A549 treated with CpdA at 1 μM for 4 hours (cell line): ENCODE measurements at places on chromosomes 2 and 18. TPM values are rescaled to one million over a fixed set of nuclear protein-coding genes. Genes with fewer than 3 reads are reported as not detected.

Gene DLGAP1
- total RNA-seq: not detected in 5 replicates

Gene POTEE
- total RNA-seq: 0.03 to 0.08 TPM (median 0.06 TPM) in 4 of 5 replicates, not detected in the other

Gene IL36A
- not detected in 5 replicates for total RNA-seq

Gene POTEJ
- not detected in 5 replicates for total RNA-seq

Gene ACTR2
- total RNA-seq: 139 to 184 TPM (median 159 TPM) in 5 replicates

Gene MC2R
- total RNA-seq: not detected in 5 replicates

Gene MFSD2B
- 0.14 to 0.84 TPM (median 0.37 TPM) in 5 replicates for total RNA-seq

Gene ANKRD62
- not detected in 5 replicates for total RNA-seq

Gene SKOR2
- total RNA-seq: not detected in 5 replicates

Gene PJVK
- 1.2 to 1.9 TPM (median 1.7 TPM) in 5 replicates for total RNA-seq

Gene INPP5D
- 0.49 to 1.1 TPM (median 0.75 TPM) in 5 replicates for total RNA-seq

Gene SALL3
- not detected in 5 replicates for total RNA-seq

Gene FAM110C
- total RNA-seq: 0.06 to 0.58 TPM (median 0.12 TPM) in 5 replicates

Gene EIF2AK2
- 18.9 to 35.6 TPM (median 26.0 TPM) in 5 replicates for total RNA-seq

Gene DRC1
- total RNA-seq: 0.20 to 0.50 TPM (median 0.26 TPM) in 4 of 5 replicates, not detected in the other

Gene STARD6
- 0.22 TPM in 1 of 5 replicates, not detected in the others for total RNA-seq

Gene C2orf69
- 6.9 to 9.1 TPM (median 7.7 TPM) in 5 replicates for total RNA-seq

Gene HRH4
- total RNA-seq: 0.01 TPM in 1 of 5 replicates, not detected in the others

Gene DQX1
- 0.09 to 0.22 TPM (median 0.13 TPM) in 5 replicates for total RNA-seq

Gene EPB41L3
- total RNA-seq: 0.11 to 0.82 TPM (median 0.39 TPM) in 5 replicates

Gene RNF125
- total RNA-seq: 0.18 to 0.48 TPM (median 0.24 TPM) in 5 replicates

Gene ELMOD3
- 12.7 to 14.5 TPM (median 13.4 TPM) in 5 replicates for total RNA-seq

Gene ELOA2
- not detected in 5 replicates for total RNA-seq

Gene ZBTB7C
- total RNA-seq: 0.03 to 0.10 TPM (median 0.06 TPM) in 5 replicates

Gene ACMSD
- total RNA-seq: not detected in 5 replicates

Gene ATOH8
- total RNA-seq: 4.2 to 6.6 TPM (median 4.5 TPM) in 5 replicates

Gene FAM168B
- total RNA-seq: 79.5 to 93.0 TPM (median 89.0 TPM) in 5 replicates

Gene CAPN10
- total RNA-seq: 15.9 to 28.9 TPM (median 22.6 TPM) in 5 replicates

Gene OBSL1
- total RNA-seq: 19.6 to 26.1 TPM (median 22.5 TPM) in 5 replicates

Gene MC4R
- not detected in 5 replicates for total RNA-seq

Gene IL1RN
- total RNA-seq: 0.26 to 0.59 TPM (median 0.42 TPM) in 5 replicates

Gene OSGEPL1
- total RNA-seq: 3.4 to 5.2 TPM (median 4.5 TPM) in 5 replicates

Gene RIT2
- total RNA-seq: not detected in 5 replicates

Gene SLC40A1
- total RNA-seq: 3.4 to 4.5 TPM (median 3.7 TPM) in 5 replicates

Gene TUBB8B
- not detected in 5 replicates for total RNA-seq

Gene CNTNAP5
- not detected in 5 replicates for total RNA-seq

Gene GRB14
- total RNA-seq: 4.3 to 6.9 TPM (median 5.8 TPM) in 5 replicates

Gene ZNF396
- 0.56 to 1.0 TPM (median 0.69 TPM) in 5 replicates for total RNA-seq

Gene C2orf92
- 0.35 to 1.6 TPM (median 0.71 TPM) in 5 replicates for total RNA-seq

Gene DIPK1C
- total RNA-seq: not detected in 5 replicates

Gene FAM237A
- total RNA-seq: not detected in 5 replicates

Gene NPPC
- 0.11 to 0.31 TPM (median 0.27 TPM) in 5 replicates for total RNA-seq

Gene UGT1A5
- not detected in 5 replicates for total RNA-seq

Gene TM4SF20
- 7.8 to 11.0 TPM (median 9.5 TPM) in 5 replicates for total RNA-seq
